ENCODE measurements at places on chromosomes 1 and 21.

DNA sequence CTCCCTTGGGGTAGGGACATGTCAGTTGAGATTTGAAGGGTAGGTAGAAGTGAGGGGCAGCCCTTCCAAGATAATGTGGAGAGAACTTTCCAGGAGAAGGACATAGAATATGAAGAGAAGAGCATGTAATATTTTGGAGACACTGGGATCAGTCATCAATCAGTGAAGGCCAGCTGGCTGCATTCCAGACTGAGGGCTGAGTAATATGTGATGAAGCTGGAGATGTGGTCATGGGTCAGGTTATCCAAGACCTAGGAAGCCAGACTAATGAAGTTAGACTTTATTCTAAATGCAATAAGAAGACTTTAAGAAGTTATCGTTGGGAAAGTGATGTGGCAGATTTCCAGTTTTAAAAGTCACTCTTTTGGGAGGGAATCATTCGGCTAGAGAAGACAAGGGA lies 262.0 kb downstream of the HMCN1 start:
- no peak for DNase-seq

- no peak for DNase-seq
Observed at GRCh38 chr21:25925064-25925800, 190.5 kb downstream of the GABPA start.

DNA sequence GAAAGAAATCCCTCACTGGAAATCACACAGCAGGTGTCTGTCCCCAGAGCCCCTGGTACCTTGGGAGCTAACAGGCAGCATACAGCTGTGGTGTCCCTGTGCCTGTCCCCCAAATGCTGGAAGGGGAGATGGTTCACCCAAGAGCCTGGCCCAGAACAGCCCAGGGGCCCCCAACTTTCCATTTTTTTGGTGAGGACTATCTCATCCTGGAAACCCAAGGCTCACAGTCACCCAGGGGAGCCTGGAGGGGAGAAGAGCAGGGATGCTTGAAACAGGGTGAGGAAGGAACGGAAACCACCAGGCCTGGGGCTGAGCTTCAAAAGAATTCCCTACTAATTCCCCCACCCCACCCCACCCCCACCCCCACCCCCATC lies 3.6 kb downstream of the SDC3 start:
- no peak for DNase-seq

DNA sequence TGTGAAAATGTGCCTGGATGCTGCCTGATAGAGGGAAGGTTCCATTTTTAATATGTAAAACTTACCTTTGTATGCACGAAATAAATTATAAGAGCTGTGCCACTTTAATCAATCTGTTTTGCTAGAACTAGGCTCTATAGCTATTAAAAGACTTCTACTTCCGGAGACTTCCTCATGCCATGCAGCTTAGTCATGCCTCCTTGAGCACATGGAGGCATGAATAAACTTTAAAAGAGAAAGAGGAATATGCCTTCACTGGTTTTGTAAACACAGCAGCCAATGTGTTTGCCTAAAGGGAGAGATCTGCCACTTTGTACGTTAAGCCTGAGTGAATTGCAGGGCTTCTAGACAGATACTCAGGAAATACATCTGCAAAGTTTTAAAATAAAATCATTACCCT lies 604.6 kb downstream of the LRRIQ3 start:
- no peak for DNase-seq

- no peak for DNase-seq
Observed at GRCh38 chr1:928825-929661, 5.3 kb downstream of the SAMD11 start.

DNA sequence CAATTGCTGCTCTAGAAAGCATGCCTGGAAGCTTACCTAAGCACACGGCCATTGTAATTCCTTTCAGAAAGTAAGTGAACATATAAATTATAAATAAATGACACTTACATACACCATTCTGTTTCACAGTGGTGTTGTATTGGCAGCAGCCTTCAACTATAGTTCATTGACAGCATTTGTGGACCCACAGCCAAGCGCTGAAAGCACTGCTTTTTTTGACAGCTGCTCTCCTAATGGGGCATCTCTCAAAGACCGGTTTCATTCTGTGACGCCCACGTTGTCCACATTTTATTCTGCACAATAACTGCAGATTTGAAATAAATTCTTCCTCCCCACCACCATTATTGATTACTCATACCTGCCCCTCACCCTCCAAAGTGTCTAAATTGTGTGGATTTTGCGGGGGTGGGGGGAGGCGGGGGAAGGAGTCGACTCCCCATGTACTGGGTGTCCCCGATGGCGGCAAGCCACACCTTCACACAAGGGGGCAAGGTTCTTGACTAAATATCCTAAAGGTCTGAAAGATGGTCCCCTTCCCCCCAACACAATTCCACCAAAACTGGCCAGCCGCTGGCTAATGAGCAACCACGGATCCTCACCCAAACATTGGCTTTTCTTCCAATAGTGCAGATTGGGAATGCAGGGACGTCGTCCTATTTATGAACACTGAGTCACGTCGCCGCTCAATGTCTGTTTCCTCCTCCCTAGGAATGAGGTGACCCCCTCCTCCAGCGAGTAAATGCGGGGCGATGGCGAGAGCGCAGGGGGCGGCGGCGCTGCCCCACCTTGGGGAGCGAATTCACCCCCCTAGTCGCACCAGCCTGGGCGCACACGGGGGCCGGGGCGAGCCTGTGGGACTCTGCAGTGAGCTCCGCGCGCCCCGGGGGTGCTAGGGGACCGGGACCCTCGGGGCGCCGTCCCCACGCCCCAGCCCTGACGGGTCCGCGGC lies 960 bp downstream of the RCAN1 start:
- DNase-seq = no peak

- DNase-seq = no peak
Observed at GRCh38 chr1:180415236-180415848, 87.0 kb downstream of the ACBD6 start.

DNA sequence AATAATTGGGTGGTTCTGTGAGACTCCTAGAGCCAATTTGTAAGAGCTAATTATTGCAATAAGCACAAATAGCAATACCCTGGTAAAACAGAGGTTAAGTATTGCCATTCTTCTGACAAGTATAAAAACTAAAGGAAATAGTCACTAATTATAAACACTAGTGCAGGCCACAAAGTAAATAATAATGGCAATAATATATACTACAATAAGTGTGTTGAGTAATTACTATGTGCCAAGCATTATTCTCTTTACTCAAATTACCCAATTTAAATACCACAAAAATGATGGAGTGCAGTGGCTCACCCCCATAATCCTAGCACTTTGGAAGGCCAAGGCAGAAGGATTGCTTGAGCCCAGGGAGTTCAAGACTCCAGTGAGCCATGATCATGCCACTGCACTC lies 15.3 kb downstream of the ZMYM6 start:
- no peak for DNase-seq

GRCh38 chr1:15941044-15941840 lies 34.7 kb downstream of the ZBTB17 start:
- no peak for DNase-seq

- no peak for DNase-seq
Observed at GRCh38 chr1:115303364-115303763, 34.7 kb downstream of the NGF start.

DNA sequence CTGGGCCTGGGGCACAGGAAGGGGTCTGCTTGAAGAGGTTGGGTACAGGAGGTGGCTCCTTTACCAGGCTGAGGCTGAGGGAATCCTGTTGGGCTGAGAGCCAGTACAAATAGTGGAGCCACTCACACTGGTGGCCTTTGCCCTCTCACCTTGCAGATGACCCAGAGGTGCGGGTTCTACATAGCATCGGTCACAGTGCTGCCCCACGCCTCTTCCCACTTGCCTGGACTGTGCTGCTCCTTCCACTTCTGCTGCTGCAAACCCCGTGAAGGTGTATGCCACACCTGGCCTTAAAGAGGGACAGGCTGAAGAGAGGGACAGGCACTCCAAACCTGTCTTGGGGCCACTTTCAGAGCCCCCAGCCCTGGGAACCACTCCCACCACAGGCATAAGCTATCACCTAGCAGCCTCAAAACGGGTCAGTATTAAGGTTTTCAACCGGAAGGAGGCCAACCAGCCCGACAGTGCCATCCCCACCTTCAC lies 1.8 kb upstream of the SLC50A1 start:
- DNase-seq = no peak

GRCh38 chr1:94109478-94109877 lies 11.5 kb downstream of the ABCA4 start:
- no peak for DNase-seq

GRCh38 chr1:39649636-39650185 lies 10.3 kb upstream of the HEYL start:
- DNase-seq = no peak

DNA sequence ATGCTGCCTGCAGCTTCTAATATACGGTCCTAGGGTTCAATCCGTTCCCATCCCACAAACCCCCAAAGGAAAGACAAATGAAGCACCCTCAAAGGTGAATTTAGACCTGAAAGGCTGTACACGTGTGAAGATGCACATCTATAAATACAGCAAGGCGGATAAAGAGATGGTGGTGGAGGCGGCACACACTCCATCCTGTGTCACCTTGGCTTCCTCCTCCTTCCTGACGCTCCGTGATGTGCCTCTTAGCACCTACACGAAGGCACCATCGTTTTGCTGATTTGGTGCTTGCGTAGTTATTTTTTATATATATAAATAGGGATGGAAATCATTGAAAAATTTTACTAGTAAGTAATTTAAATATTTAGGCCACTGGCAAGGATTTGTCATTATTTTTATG lies 359.4 kb downstream of the NPHP4 start:
- no peak for DNase-seq

DNA sequence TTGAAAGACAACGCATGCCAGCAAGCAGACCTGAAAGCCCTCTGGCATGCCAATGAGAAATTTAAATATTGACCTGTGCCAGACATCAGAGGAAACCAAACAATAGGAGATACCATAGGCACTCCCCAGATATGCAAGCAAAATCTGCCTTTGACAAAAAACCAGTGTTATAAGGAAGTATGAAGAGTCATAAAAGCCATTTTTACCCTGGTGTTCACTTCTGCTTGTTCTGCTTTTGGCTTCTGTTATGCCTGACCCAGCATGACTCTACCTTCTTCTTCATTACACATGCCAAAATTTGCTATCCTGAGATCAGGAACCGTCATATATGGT lies 26.4 kb downstream of the NPHS2 start:
- DNase-seq = no peak

- DNase-seq = no peak
Observed at GRCh38 chr1:167987174-167987573, 50.3 kb upstream of the MPC2 start.

GRCh38 chr21:18070392-18070791 lies 174.2 kb upstream of the CHODL start:
- DNase-seq = no peak

DNA sequence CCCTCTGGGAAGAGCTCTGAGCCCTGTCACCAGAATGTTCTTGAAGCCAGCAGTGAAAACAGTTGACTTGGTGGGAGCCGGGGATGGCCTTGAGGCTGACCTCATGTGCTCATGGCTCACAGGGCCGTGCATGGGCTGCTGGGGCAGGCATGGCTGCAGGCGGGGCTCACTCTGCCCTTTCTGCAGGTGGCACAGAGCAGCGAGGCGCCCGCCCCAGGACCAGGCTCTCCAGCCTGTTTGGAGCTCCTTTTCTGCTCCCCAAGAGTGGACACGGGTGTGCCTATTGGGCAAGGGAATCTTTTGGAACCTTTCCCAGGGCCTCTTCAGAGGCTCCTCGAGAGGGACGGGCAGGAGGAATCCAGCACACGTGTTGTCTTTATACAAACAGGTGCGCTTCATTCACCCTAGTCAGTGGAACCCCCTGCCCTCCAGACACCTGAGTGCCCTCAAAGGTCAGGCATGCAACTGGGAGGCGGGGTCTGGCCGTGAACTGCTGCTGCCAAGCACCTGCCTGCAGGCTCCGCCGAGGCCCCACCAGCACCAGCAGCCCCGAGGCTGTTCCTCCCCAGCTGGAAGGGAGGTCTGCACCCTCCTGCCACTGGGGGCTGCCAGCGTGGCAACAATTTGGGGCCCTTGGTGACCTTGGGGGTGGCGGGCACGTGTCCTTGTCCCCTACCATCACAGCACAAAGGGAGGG lies 2.6 kb upstream of the TTC34 start:
- DNase-seq = peak; percentile 74

- no peak for DNase-seq
Observed at GRCh38 chr1:54997711-54997986, 1.1 kb upstream of the BSND start.

- DNase-seq = peak; percentile 14
Observed at GRCh38 chr1:63892632-63893395, 119.0 kb downstream of the ROR1 start.

DNA sequence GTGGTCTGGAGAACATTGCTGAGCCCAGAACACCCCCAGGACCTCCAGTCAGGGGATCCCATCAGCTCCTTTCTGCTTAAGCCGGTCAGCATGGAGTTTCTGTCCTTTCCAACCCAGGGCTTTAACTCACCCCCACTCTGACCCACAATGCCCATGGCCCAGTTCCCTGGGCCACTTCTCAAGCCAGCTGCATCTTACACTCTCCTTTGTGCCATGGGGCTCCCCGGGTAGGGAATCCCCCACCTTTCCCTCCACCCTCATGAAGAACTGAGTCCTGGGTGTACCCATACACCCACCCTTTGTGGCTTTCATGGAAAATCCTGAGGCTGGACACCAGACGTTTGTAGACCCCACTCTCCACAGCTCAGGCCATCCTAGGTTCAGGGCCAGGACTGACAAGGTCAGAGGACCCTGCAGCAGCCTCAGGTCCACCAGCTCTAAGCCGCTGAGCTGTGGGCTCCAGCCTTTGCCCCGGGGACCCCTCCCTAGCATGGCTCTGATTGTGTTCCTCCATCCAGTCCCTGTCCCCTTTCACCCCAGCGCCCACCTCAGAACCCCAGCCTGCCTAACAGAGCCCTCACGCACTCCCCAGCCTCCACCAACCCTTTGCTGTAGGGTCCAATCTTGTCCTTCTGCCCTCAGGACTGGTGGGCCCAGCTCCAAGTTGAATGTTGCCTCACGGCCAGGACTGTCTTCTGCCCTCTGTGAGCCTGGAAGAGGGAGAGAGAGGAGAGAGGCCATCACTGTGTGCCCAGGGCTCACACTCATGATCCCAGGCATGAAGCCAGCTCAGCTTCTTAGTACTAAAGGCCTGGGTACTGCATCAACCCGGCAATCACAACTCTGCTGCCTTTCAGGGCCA lies 394.8 kb downstream of the MATN1 start:
- DNase-seq = no peak

DNA sequence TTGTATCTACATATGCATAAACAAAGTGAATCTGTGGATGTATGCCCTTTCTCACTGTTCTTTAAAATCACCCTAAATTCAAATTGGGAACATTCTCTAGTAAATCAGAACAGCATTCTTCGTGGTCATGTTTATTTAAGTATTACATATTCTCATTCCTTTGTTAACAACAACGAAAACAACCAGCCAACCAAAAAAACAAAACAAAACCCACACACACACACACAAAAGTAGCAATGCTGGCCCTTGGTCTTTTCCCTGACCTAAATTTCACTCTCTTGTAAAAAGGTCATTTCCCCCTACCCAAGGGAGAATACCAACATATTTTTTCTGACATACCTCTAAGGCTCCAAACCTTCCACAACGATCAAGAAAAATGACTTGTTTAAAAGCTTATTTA lies 102.6 kb downstream of the NRIP1 start:
- no peak for DNase-seq

GRCh38 chr1:69070660-69071373 lies 496.9 kb upstream of the LRRC7 start:
- no peak for DNase-seq

GRCh38 chr1:230853731-230854130 lies 14.6 kb downstream of the C1orf198 start:
- DNase-seq = no peak

Data from posterior cingulate gyrus (tissue), 11 donors.